ENCODE measurements at places on chromosomes 3 and 15.

GRCh38 chr15:29959384-29960137, 123.2 kb upstream of the GOLGA8J start:
- DNase-seq: no peak

- no peak for DNase-seq
Measured at GRCh38 chr3:112813723-112814171, 32.9 kb downstream of the CD200R1L start.

GRCh38 chr3:42012935-42013690, 51.2 kb upstream of the ULK4 start:
- DNase-seq: peak; percentile 25

DNA sequence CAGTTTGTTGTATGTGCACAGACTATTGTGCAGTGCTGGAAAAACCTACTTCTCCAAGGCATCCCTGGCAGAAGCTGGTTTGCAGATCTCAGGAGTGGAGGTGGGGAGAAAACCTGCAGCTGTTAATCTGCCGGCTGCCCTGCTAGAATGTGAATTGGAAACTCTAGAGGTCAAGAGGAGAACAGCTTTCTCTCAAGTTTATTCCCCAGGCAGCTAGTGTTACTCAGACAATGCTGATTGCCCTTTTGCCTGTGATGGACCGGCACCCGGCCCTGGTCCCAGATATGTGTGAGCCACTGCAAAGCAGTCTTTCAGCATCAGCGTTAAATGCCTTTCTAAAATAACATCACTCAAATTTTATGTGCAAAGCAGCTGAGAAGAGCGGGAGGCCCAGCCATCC, 129.7 kb upstream of the TPM1 start:
- DNase-seq: no peak

DNA sequence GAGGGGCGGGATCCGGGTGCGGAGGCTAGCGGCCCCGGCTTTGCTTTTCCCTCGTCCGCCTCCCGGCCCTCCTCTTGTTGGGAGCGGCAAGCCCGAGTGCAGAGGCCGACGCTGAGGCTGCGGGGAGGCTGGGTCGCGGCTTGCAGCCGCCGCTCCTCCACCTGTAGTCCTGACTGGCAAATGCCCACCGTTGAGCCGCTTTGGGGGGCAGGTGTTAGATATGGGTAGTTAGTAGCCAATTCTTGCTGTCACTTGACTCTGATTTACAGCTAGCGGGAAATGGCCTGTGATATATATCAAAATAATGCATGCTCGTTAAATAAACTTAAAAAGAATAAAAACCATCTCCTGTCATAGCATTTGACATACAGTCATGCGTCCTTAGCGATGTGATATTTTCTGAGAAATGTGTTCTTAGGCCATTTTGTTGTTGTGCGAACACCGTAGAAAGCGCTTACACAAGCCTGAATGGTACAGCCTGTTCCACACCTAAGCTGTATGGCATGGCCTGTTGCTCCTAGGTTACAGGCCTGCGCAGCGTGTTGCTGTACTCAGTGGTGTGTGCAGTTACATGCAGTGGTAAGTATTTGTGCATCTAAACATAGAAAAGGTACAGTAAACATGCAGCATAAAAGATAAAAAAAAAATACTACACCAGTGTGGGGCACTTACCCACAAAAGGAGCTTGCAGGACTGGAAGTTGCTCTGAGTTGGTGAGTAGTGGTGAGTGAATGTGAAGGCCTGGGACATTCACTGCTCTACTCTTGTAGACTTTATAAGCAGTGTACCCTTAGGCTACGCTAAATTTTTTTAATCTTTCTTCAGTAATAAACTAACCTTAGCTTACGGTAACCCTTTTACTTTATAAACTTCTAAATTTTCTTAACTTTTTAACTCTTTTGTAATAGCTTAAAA, 873 bp downstream of the CAPN7 start:
- DNase-seq: no peak

All from NCI-H774 (cell line).